ENCODE measurements at places on chromosomes 4 and X. TPM values are rescaled to one million over a fixed set of nuclear protein-coding genes. Genes with fewer than 3 reads are reported as not detected.

DNA sequence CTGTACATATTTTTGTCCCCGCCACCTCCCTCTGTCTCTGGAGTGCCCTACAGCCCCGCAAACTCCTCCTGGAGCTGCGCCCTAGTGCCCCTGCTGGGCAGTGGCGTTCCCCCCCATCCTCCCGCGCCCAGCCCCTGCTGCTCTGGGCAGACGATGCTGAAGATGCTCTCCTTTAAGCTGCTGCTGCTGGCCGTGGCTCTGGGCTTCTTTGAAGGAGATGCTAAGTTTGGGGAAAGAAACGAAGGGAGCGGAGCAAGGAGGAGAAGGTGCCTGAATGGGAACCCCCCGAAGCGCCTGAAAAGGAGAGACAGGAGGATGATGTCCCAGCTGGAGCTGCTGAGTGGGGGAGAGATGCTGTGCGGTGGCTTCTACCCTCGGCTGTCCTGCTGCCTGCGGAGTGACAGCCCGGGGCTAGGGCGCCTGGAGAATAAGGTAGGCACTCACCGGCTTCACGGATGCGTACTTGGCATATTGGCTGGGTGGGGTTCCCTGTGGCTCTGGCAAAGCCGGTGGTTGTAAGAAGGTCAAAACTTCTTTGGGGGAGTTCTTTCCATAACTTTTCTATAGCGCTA lies 653 bp downstream of the HHIP start:
- no peak for DNase-seq

Gene LNX1
- polyA plus RNA-seq = 6.6 TPM

Gene RAB40A
- polyA plus RNA-seq = 1.4 TPM

GRCh38 chrX:100768679-100769338 lies 36.9 kb upstream of the SYTL4 start:
- no peak for DNase-seq

DNA sequence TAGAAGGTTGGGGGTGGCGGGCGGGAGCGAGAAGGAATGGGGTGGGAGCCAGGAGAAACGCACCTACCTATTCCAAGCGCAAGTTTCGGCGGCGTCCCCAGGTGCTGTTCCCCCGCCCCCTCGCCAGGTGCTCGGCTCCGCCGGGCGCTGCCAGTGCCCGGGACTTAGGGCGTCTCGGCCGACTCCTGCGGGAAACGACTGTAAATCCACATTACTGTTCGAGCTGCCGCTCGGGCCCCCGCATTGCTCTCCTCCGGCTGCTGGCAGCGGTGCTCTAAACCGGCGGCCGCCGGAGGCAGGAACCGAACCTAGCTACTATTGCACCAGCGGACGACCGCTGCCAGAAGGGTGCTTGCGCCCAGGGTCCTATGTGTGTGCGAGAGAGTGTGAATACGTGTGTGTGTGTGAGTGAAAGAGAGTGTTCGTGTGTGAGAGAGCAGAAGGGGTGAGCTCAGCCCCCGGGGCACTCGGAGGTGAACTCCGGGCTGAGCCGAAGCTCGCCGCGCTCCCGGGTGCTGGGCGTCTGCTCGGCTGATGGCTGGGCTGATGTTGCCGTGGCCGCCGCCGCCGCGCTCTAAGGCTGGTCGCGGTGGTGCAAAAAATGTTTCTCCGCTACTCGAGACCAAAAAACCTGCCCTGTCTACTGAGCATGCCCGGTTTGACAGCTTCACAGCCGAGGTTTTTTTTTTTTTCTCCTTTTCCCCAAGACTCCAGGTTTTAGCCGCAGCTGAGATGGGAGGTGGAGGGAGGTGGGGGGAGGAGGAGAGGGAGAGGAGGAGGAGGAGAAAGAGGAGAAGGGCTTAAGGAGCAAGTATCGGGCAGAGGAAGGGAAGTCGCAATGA lies 115.7 kb upstream of the TEX13C start:
- no peak for DNase-seq

GRCh38 chr4:118141240-118141639 lies 107.0 kb downstream of the NDST3 start:
- DNase-seq = no peak
